ENCODE measurements at places on chromosomes 11 and 22.

DNA sequence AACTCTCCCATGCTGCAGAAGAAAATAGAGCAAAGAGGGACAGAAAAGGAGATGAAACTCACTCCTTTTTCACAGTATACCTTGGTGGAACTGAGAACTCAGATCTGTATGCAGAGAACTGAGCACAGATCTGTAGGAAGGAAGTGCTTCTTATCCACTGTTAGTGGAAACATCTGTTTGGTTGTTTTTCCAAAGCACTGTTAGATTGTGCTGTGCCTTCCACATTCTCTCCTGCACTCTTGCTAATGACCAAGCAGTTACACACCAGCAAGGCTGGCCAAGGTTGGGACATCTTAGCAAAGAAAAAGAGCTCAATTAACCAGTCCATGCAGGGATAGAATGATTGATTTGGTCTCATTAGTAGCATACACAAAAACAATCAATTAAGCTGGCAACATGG lies 20.1 kb upstream of the SIK2 start:
- no peak for DNase-seq

DNA sequence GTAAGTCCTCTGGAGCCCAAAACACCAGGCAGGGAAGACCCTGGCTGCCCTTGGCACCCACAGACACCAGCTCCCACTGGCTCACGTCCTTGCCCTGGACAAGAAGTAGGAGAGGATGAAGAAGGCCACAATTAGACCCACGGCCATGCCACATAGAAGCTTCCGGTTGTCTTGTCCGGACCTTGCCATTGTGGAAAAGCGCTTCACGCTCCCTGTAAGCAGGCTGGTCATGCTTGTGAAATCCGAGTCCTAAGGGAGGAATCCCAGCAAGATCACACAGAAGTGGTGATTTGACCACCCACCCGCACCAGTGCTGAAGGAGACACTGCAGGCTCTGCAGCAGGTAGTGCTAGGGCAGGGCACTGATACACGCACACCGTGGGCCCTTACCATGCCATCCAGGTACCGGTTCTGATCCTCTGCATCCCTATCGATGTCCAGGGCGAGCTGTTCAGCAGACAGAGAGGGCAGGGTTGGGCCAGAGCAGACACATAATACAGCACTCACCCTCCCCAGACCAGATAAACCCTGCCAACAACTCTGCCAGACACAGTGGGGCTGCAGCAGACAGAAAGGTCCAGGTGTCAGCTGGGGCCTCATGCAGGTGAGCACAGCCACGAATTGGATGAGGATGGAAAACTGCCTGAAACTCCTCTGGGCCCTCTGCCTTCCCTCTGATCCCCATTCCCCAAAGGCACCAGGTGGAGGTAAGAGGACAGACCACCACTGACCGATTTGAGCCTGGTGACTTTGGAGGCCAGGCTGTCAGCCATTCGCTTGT lies 1.8 kb downstream of the BET1L start:
- DNase-seq = no peak

DNA sequence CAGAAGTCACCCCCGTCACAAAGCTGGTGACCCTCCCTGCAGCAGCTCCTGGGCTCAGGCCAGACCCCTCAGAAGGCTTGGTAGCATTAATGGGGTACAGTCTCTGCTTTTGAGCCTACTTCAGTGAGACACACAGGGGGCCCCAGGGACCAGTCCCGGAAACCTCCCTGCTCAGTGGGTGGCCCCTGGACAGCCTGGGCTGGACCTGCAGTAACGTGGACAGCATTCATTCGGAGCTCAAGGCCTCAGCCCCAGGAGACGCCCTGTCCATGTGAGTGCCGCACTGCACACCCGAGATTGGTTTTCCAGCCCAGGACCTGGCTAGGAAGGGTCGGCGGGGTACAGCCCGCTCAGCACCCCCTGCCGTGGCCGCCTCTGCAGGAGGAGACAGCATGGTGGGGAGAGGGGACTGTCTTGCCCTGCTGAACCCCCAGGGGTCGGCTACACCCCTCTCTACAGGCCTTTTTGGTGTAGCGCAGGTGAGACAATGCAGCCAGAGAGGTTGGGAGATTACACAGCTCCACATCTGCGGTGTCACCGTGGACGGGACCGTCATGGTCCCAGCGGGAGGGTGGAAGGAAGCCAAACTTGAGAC lies 83.4 kb downstream of the FBLN1 start:
- DNase-seq = no peak

DNA sequence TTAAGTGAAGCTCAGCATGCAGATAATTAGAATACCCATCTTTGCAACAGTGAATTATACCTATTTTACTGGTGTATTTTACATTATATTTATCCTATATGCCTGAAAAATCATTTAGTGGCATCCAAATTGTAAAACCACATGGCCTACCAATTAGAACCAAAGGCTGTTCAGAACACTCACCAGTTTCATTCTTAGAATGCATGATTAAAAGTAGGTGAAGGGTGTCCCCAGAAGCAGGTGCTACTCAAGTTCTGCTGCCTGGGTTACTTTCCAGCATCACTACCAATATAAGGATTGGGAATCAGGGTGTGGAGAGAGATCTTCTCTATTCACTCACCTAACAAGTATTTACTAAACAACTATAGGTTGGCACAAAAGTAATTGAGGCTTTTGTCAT lies 103.3 kb downstream of the SGSM3 start:
- DNase-seq = no peak

- DNase-seq = no peak
Observed at GRCh38 chr11:46505741-46506482, 87.9 kb downstream of the AMBRA1 start.

- no peak for DNase-seq
Observed at GRCh38 chr22:25677631-25678030, 64.4 kb upstream of the MYO18B start.

DNA sequence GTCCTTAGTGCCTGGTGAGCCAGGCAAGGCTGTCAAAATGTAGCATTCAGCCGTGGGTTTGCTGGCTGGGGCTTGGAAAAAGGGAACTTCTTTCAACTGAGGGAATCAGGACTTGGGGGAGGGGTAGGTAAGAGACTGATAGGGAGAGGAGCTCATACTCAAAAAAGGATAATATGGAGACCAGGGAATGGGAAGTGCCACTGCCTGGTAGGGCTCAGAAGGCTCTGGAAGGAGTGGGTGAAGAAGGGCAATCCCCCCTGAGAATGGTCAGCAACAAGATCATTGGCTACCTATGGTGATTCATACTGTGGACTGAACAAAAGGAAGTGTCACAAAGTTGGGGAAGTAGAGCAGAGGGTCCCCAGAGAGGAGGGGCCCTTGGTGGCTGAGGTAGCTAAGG lies 1.9 kb downstream of the CNGA4 start:
- no peak for DNase-seq

DNA sequence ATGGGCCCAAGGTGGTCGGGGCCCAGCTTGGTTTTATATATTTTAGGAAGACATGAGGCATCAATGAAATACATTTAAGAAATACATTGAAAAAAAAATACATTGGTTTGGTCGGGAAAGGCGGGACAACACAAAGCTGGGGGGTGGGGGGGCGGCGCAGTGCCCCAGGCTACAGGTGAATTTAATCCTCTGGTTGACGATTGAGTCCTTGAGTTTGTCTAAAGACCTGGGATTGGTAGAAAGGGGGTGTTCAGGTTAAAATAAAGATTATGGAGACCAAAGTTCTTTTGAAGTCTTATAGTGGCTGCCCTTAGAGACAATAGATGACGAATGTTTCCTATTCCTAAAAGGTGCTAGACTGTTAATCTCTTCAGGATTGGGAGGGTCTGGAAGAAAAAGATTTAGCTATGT lies 3.1 kb downstream of the IFITM1 start:
- no peak for DNase-seq

DNA sequence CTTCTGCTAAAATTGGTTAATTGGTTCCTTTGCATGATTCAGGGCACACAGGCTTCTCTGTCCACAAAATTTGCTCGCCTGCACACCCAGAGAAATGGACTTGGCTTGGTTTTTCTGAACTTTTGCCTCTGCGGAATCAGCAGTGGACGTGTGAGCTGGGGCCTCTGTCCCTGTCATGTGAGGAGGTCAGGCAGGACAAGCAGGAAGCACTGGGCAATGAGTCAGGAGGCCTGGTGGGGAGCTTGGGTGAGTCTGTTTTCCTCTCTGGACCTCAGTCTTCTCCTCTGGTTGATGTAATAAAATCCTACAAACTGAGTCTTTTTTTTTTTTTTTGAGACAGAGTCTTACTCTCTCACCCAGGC lies 10.4 kb upstream of the CELSR1 start:
- peak; percentile 94 for DNase-seq

- DNase-seq = no peak
Observed at GRCh38 chr11:13784855-13785254, 116.4 kb downstream of the FAR1 start.

- peak; percentile 65 for DNase-seq
Observed at GRCh38 chr22:46641811-46642266, 21.7 kb downstream of the GRAMD4 start.

- DNase-seq = no peak
Observed at GRCh38 chr22:33707581-33707980, 212.7 kb downstream of the LARGE1 start.
